MM.1S (cell line): ENCODE measurements at places on chromosomes 11 and 22.

DNA sequence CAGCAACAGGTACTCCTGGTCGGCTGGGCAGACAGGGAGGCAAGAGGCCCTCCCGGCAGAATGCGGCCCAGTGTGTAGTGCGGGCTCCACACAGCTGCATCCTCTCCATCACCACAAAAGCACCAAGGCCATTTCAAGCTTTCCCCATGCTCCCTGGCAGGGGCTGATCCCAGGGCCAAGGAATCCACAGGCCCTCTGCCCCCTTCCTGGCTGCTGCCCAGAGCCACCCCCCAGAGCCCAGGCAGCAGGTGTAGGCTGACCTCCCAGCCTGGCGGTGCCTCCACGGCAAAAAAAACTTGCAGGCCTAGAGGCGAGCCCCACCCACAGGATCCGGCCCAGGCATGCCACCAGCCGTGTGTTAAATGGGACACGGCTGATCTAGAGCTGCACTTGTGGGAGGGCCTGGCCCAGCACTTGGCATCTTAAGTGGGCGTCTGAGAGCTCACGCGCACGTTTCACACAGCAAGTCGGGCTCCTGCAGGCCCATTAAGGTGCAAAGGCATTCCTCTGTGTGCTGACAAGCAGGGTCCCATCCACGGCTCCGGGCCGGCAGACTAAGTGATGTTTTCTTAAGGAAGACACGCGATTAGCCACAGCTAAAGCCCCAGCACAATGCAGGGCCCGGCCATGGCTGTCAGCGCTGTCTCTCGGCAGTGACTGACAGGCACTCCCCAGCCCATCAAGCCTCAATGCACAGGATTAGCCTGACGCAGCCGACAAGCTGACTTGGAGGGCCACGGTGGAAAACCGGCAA is 19.8 kb upstream of the GNB1L start:
- no peaks in the 10 kb centered on the region for H3K4me1 ChIP-seq
- no peaks in the 10 kb centered on the region for H3K27me3 ChIP-seq
- no peak for DNase-seq
- no peak overlapping the region for H3K27ac ChIP-seq
- no peak overlapping the region for H3K4me3 ChIP-seq

GRCh38 chr11:109197656-109198055 is 224.3 kb upstream of the C11orf87 start:
- H3K27ac ChIP-seq, result no peak overlapping the region
- no peaks in the 10 kb centered on the region for H3K36me3 ChIP-seq
- no peak for DNase-seq
- no peaks in the 10 kb centered on the region for H3K27me3 ChIP-seq
- peaks cover 6% of the 10 kb centered on the region; the same call in 1 of the 2 replicates for H3K4me1 ChIP-seq

- no peak overlapping the region for H3K27ac ChIP-seq
- peaks cover 7% of the 10 kb centered on the region; the same call in 1 of the 2 replicates for H3K36me3 ChIP-seq
- no peaks in the 10 kb centered on the region for H3K4me1 ChIP-seq
These were observed 1.1 kb upstream of the PYGM start for GRCh38 chr11:64760759-64761420.

DNA sequence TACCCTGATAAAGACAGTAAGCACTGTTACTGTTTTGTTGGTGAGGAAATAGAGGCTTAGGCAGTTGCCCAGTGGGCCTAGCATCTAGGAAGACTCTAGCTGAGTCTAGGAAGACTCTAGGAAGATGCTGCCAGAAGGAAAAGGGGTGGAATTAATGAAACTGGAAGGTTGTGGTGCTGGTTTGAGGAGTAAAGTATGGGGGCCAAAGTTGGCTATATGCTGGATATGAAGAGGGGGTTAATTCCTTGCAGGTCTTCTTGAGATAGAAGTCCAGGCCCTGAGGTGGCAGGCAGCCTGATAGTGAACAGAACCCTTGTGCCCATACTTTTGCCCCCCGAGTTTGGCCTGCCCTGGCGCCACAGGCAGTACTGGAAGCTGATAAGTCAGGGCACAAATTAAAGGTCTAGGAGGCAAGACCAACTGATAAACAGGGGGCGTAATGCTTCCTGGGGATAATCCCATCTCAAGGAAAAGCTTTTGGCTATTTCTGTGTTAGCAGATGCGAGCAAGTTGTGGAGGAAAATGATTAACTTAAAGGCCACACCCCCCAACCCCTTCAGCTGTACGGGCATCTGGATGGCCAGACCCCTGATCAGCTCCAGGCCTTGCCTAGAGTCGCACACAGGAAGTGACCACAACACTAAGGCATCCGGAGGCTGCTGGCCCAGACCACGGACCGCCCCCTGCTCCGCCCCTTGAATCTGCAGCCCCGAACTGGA is 3.1 kb downstream of the ILK start:
- H3K27ac ChIP-seq, result peak overlapping the region; percentile 52; the same call in 1 of the 2 replicates
- H3K36me3 ChIP-seq, result no peaks in the 10 kb centered on the region
- no peaks in the 10 kb centered on the region for H3K27me3 ChIP-seq

DNA sequence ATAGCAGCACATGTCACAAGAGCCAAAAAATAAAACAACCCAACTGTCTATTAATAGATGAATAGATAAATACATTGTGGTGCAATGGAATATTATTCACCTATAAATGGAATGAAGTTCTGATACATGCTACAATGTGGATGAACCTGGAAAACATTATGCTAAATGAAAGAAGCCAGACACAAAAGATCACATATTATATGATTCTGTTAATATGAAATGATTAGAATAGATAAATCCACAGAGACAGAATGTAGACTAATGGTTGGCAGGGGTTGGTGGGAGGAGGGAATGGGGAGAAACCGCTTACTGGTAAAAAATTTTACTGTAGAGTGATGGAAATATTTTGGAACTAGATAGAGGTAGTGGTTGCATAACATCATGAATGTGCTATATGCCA is 32.9 kb upstream of the RRM1 start:
- H3K27ac ChIP-seq, result no peak overlapping the region
- H3K36me3 ChIP-seq, result no peaks in the 10 kb centered on the region
- H3K4me1 ChIP-seq, result no peaks in the 10 kb centered on the region
- H3K4me3 ChIP-seq, result no peak overlapping the region
- no peaks in the 10 kb centered on the region for H3K27me3 ChIP-seq
- DNase-seq, result no peak

- H3K4me1 ChIP-seq, result peaks cover 10% of the 10 kb centered on the region
- H3K27ac ChIP-seq, result no peak overlapping the region
- H3K36me3 ChIP-seq, result no peaks in the 10 kb centered on the region
- H3K27me3 ChIP-seq, result no peaks in the 10 kb centered on the region
- no peak for DNase-seq
- H3K4me3 ChIP-seq, result no peak overlapping the region
These were observed 20.6 kb downstream of the STARD10 start for GRCh38 chr11:72773291-72773690.

DNA sequence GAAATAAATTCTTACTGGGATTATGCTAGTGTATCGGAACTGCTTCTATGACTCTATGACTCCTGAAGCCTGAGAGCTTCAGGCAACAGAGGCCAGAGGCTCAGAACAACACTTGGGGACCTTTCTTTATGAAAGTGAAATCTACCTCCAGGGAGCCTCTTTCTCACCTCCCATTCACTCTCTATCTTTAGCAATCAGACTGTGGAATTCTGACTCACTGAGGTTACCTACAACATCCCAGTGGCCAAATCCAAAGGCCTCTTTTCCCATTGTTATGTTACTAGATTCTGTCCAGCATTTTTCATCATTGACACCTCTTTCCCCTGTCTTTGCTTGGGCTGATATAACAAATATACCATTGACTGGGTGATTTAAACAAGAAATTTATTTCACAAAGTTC is 14.1 kb upstream of the CYB5R2 start:
- no peaks in the 10 kb centered on the region for H3K4me1 ChIP-seq
- H3K36me3 ChIP-seq, result no peaks in the 10 kb centered on the region
- no peak overlapping the region for H3K27ac ChIP-seq
- no peak overlapping the region for H3K4me3 ChIP-seq

- no peak overlapping the region for H3K27ac ChIP-seq
- no peaks in the 10 kb centered on the region for H3K27me3 ChIP-seq
- H3K4me3 ChIP-seq, result no peak overlapping the region
- H3K4me1 ChIP-seq, result no peaks in the 10 kb centered on the region
- H3K36me3 ChIP-seq, result no peaks in the 10 kb centered on the region
These were observed 6.5 kb upstream of the CLDN5 start for GRCh38 chr22:19530751-19531150.

DNA sequence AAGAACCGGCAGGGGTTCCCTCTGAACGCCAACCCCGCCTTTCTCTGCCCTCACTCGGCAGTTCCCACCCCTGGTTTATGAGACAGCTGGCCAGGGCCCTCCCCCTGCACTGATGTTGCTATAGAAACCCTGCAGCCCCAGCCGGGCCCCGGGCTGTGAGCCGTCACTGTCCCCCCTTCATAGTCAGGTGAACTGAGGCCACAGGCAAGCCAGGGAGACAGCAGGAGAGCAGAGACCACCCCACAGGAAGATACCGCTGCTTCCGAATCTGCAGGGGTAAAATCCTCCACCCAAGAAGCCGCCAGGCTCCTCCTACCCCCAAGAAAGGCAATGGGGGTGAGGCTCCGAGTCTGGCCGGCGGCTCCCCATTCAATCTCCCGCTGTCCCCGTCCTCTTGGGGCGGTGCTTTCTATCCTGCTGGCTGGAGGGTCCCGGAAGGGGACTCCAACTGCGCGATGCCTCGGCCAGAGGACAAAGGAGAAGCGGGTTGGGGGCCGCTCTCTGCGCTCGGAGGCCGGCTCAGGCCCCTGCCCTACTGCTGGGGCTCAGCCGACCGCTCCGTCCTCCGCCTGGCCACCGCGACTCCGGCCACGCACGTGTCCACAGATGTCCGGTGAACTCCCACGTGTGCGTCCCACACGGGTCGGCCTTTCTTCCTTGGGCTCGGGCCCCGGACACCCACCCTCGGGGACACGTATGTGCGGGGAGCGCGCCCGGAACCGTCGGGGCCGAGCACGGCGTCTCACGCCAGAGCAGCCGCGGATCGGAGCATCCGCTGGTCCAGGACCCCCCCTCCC is 587 bp downstream of the SLC25A22 start:
- H3K27me3 ChIP-seq, result no peaks in the 10 kb centered on the region
- H3K36me3 ChIP-seq, result no peaks in the 10 kb centered on the region
- no peaks in the 10 kb centered on the region for H3K4me1 ChIP-seq
- peak; percentile 78 for DNase-seq
- peak overlapping the region; percentile 67; the same call in 1 of the 2 replicates for H3K27ac ChIP-seq

DNA sequence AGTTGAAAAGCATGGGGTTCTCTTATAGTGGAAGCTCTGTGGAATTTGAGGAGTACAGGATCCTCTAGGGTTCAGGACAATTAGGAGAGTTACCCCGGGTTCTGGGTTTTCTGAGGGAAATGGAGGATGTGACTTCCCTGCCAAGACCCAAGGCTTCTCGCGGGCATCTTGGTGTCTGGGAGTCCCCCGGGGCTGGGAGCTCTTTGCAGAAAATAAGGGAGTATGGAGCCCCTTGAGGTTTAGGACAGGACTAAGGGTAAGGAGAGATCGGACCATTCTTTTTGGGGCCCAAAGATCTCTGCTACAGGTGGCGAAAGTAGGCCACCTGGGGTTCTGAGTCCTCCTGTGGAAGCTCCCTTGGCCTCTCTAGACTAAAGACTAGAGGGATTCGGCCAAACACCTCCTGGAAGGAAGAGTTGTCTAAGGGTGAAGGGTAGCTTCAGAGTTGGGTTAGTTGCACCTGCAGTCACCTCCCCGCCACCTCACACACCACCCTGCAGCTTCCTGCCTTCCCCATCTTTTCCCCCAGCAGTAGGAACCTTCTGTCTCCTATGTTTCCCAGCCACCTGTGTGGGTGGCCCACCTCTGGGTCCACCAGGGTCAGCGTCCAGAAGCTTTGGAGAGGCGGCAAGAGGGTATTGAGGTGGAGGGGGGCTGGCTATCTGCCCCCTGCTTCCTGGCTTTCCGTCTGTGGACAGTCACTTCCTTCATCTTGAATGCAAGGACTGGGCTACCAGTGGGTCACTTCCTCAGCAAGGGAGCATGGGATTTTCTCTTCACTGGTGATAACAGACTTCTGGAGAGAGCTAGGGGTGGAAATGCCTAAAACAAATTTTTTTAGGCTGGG is 908 bp downstream of the LIMK2 start:
- peak overlapping the region; percentile 98 for H3K4me3 ChIP-seq
- no peaks in the 10 kb centered on the region for H3K27me3 ChIP-seq
- H3K4me1 ChIP-seq, result peaks cover 23% of the 10 kb centered on the region
- no peak for DNase-seq
- H3K27ac ChIP-seq, result no peak overlapping the region; the same call in 1 of the 2 replicates
- H3K36me3 ChIP-seq, result no peaks in the 10 kb centered on the region

- no peak overlapping the region for H3K4me3 ChIP-seq
- no peak overlapping the region for H3K27ac ChIP-seq
- H3K4me1 ChIP-seq, result 0 out of 2 replicates have a peak, but pooled peaks cover 3% of the 10 kb centered on the region
- H3K36me3 ChIP-seq, result no peaks in the 10 kb centered on the region
These were observed 116.9 kb upstream of the TTC12 start for GRCh38 chr11:113197446-113197845.

GRCh38 chr11:93783765-93784144 is 327 bp upstream of the MED17 start:
- peaks cover 10% of the 10 kb centered on the region for H3K4me1 ChIP-seq
- peak overlapping the region; percentile 100 for H3K4me3 ChIP-seq
- H3K27me3 ChIP-seq, result no peaks in the 10 kb centered on the region
- DNase-seq, result no peak
- H3K27ac ChIP-seq, result peak overlapping the region; percentile 96; the same call in 1 of the 2 replicates

- no peaks in the 10 kb centered on the region for H3K27me3 ChIP-seq
- peaks cover 4% of the 10 kb centered on the region; the same call in 1 of the 2 replicates for H3K36me3 ChIP-seq
- no peak overlapping the region for H3K4me3 ChIP-seq
- no peaks in the 10 kb centered on the region for H3K4me1 ChIP-seq
These were observed 9.7 kb downstream of the INCENP start for GRCh38 chr11:62133328-62134065.

DNA sequence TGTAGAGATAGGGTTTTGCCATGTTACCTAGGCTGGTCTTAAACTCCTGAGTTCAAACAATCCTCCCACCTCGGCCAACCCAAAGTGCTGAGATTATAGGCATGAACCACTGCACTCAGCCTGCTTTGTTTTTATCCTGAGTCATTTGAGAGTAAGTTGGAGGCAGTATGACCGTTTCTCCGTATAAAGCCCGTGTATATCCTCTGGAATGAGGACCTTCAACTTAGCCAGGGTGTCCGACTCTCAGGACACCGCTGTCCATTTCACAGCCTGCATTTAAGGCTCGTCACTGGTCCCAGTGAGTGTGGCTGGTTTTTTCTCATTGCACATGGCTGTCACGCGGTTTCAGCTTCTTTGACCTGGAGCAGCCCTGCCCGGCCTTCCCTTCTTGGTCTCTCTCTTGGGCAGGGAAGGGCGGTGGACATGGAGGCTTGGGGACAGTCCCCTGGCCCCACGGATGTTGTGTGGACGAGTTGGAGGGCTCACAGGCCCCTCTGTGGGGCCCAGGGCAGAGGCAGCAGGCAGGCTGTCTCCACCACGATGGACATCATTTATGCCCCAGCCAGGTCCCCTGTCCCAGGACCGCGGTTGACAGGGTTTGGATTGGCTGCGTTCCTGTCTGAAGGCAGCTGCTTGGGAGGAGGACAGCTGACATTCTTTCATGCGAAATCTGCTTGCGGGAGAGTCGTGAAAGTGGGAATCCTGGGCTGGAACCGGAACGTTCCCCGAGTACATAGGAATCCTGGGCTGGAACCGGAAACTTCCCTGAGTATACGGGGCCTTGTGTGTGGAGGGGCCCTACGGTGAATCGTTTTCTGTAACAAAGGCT is 93.3 kb downstream of the KCNQ1 start:
- H3K4me1 ChIP-seq, result peaks cover 6% of the 10 kb centered on the region; the same call in 1 of the 2 replicates
- H3K4me3 ChIP-seq, result no peak overlapping the region
- DNase-seq, result no peak
